Forelimb muscle (tissue), 1 donor: ENCODE measurements at places on chromosomes 1 and 21.

DNA sequence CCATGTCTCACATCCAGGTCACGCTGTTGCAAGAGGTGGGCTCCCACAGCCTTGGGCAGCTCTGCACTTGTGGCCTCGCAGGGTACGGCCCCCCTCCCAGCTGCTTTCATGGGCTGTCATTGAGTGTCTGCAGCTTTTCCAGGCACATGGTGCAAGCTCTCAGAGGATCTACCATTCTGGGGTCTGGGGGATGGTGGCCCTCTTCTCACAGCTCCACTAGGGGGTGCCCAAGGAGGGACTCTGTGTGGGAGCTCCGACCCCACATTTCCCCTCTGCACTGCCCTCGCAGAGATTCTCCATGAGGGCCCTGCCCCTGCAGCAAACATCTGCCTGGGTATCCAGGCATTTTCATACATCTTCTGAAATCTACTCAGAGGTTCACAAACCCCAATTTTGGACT, 219.4 kb downstream of the LRRC7 start:
- DNase-seq, result no peak

GRCh38 chr1:88985032-88985431, 7.4 kb downstream of the KYAT3 start:
- no peak for DNase-seq

DNA sequence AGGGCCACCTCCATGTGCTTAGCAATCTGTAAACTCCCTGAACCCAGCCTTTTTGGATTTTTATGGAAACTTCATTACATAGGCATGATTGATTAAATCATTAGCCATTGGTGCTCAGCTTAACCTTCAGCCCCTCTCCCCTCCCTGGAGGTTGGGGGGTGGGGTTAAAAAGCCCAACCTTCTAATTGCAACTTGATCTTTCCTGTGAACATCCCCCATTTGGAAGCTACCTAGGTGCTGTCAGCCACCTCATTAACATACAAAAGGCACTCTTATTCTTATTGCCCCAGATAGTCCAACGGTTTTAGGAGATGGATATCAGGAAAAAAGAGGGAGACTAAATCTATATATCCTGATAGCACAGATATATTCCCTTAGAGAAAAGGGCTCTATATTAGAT, 424.0 kb upstream of the BEND5 start:
- no peak for DNase-seq

- no peak for DNase-seq
These were observed 22.7 kb downstream of the SERBP1 start for GRCh38 chr1:67407498-67407897.

DNA sequence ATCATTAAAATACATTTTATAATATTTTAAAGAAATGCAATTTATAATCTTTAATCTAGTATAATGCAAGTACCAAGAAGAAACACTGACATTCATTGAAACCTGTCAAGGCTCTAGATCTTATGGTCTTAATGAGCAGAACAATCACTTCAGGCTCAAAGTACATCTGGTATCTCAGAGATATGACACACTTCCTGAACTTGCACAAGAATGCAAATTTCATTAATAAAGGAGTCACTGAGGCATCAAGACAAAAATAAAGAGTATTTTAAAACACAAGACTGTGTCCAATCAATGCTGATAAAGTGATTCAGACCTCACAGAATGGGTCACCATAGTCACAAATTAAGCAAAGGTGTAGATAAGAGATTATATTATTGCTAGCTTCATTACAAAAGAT, 178.1 kb downstream of the AK5 start:
- DNase-seq, result no peak

GRCh38 chr1:228150461-228151179, 890 bp downstream of the GJC2 start:
- DNase-seq, result no peak

DNA sequence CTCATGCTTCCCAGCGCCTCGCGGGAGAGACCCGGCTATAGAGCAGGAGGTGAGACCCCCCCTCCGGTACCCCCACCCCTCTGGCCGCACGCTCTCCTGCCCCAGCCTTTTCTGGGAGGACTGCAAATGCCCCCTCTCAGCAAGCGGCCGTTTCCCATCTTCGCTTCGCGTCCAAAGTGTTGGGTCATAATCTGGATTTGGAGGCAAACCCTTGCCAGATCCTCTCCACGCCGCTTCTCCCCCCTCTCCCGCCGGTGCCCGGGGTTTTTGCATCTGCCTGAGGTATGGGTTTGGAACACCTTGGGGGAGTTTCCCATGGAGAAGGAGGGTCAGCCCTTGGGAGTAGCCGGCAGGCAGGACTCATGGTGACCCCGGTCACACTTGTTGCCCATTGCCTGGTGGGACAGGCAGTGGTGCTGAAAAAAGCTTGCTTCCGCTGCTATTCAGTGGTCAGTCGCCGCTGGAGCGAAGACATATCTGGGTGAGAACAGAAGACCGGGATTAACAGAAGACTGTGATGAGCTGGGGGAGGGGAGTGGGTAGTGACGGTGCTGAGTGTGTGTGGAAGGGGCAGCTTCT, 935 bp downstream of the KCNK2 start:
- no peak for DNase-seq

DNA sequence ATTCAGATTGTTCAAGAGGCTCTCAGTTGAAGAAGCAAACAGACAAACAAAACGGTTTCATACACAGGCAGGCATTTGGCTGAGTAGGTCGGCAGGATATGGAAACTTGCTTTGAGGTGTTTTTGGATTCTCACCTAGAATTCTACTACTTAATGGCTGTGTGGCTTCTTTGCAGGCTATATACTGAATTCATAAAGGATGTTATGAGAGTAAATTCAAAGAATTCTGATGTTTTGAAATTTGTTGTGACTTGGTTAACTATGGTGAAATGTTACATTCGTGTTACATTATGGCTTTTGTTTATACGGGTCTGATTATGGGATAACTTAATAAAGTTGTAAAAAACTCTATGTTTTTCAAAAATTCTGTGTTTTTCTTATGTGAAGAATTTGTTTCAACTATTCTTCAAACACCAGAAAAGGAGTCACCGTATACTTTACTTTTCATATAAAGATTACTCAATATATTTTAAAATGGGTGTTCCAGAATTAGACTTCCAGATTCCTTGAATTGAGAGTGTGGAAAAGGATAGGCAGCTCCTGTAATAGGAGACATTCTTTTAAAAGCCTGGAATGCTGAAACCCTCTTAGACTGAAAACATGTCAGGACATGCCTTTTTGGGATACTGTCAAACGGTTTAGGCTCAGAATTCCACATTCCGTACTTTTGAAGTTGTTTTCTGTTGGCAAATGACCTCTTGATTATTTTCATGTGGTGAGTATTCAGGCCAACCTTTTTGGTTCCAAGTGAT, 8.2 kb upstream of the IRF2BP2 start:
- no peak for DNase-seq

GRCh38 chr1:43995984-43996732, 4.8 kb downstream of the CCDC24 start:
- no peak for DNase-seq

GRCh38 chr1:49085079-49085478, 308.4 kb upstream of the BEND5 start:
- DNase-seq, result no peak
